ENCODE measurements at places on chromosomes 12 and 14.

GRCh38 chr12:12384571-12385340 is 27.9 kb downstream of the BORCS5 start:
- peak; percentile 56 for DNase-seq

GRCh38 chr14:101823511-101824120 is 62.1 kb downstream of the PPP2R5C start:
- peak; percentile 70 for DNase-seq

DNA sequence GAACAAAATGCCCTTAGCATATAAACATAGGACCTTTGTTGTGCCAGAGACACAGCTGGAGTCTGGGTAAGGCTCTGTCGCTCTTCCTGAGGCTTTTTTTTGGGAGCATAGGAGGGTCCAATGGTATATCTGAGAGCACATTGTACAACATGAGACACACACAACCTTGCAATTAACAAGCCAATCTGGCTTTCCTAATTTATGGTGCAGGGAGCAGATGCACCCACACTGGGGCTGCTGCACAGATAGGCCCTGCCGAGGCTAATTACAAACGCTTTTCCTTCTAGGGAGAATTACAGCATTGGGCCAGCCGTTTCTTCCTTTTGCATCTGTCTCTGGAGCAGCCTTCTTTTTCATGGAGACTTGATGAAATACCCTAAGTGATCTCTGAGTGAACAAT is 75.0 kb upstream of the OVCH1 start:
- DNase-seq = no peak

DNA sequence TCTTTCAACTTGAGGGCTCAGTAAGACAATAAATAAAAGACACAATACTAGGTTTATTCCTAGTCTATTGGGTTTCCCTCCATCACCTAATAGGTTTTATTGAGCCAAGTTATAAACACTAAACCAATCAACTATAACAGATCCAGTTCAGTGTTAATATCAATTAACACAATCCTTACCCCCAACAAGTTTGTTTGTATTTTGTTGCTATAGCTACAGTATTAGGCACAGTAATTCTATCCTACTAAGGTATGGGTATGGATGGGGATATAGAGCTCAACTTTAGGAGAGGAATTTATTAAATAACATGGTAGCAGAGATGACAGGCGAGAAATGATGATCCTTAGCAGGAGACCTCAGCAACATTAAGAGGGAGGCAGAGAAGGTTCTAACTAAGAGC is 13.3 kb downstream of the PPP4R3A start:
- no peak for DNase-seq

DNA sequence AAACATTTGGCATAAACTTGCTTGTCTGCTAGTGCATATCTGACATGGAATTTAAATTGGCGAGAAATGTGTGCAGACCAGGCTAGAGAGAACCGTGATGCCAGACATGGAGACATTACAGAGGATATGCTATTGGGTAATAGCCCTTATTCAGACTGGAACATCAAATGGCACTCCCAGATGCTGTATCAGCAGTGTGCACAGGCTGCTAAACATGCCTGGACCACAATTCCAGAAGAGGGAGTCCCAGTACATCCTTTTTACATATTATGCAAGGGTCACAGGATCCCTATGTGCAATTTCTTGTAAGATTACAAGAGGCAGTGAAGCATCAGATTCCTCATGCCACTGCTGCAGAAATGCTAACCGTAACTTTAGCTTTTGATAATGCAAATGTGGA is 354.5 kb upstream of the FOXG1 start:
- DNase-seq = no peak
